Activated gamma-delta T cell treated with Interleukin-2 at 50 U/mL for 16 hours (primary cell): ENCODE measurements at places on chromosomes 1 and 21.
A peak's percentile ranks its signal among the peaks of the same experiment; 100 is the strongest.

- no peak for DNase-seq
Measured at GRCh38 chr1:21000245-21000594, 176.5 kb downstream of the EIF4G3 start.

GRCh38 chr1:56533197-56533596 lies 46.2 kb downstream of the PLPP3 start:
- DNase-seq = no peak

- no peak for DNase-seq
Measured at GRCh38 chr1:154141240-154141639, 13.6 kb downstream of the NUP210L start.

- DNase-seq = no peak
Measured at GRCh38 chr1:221873673-221874072, 131.8 kb upstream of the DUSP10 start.

- no peak for DNase-seq
Measured at GRCh38 chr21:19510653-19511052, 1107.1 kb upstream of the TMPRSS15 start.

DNA sequence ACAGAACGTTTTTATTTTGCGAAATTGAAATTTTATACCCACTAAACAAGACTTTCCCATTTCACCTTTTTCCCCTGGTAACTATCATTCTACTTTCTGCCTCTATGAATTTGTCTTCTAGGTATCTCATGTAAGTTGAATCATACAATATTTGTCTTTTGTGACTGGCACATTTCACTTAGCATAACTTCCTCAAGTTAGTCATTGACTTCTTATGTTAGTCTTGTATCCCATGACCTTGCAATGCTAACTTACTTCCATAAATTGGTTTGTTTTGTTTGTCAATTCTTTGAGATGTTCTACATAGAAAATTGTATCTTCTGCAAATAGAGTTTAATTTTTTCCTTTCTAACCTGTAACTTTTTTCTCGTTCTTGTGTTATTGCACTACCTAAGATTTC lies 26.9 kb downstream of the SH3BP5L start:
- DNase-seq = no peak

GRCh38 chr1:210900820-210901219 lies 233.1 kb downstream of the KCNH1 start:
- no peak for DNase-seq

DNA sequence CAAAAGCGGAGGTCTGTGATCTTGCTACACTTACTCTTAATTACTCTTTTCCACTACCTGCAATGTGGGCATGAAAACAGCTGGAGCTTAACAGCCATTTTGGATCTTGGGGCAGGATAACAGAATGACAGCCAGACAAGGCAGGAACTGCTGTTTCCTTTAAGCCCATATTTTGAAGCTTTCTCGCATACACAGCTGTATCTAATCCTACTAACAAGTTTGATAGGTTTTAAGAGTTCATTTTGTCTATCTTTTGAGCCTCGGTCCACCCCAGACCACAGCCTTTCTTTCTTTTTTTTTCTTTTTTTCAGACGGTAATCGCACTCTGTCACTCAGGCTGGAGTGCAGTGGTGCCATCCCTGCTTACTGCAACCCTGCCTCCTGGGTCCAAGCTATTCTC lies 42.4 kb upstream of the CRB1 start:
- no peak for DNase-seq

DNA sequence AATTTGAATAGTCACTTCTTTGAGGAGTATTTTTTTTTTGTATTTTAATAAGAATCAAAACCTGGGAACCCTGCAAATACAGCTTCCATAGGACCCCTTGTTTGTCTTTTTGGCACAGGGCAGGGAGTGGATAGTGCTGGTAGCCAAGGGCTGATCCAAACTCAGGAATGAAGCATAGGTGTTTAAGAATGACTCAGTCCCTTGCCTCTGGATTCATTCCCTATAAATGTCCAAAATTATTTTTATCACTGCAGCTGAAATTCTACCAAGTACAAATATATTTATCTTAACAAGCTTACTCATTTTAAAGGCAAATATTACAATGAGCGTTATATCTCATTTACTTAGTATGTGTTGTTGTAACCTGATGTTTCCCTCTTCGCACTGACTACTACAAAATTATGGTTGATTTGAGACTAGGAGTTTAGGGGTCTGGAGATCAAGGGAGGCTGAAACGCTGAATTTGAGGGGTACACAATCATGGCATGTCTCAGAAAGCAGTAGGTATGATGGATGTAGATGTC lies 278.6 kb upstream of the LYPLAL1 start:
- DNase-seq = no peak

DNA sequence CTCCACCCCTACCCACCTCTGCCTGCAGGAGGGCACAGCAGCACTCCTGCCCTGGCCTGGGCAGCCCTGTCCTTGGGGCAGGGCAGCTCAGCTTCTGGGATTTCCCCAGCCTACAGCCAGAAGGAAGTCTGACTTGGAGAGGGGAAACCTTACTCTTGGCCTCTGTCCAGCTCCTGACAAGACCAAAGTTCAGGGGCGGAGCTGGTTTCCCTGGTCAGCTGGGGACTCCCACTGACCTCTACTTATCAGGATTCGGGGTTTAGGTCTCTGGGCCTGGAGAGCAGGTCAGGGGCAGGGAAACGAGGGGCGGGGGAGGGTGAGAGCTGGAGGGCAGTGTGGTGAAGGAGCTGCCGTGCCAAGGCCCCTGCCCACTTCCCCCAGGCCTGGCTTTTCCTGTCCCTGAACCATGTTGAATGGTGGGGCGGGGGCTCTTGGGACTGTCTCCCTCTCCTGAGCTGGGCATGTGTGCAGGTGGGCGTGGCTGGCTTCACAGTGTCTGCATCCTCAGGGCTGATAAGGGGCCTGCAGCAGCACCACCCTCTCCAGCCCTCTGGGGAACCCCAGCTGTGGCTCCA lies 16.8 kb upstream of the ETV3 start:
- DNase-seq = no peak

- peak; percentile 24 for DNase-seq
Measured at GRCh38 chr1:174968750-174969244, 30.9 kb upstream of the CACYBP start.

- peak; percentile 17 for DNase-seq
Measured at GRCh38 chr1:223776075-223776814, 63.9 kb downstream of the CAPN2 start.
